Sciatic nerve (tissue), 2 donors: ENCODE measurements at places on chromosomes 16 and 17. TPM values are rescaled to one million over a fixed set of nuclear protein-coding genes. Genes with fewer than 3 reads are reported as not detected.
A peak's percentile ranks its signal among the peaks of the same experiment; 100 is the strongest.

The TTYH2 gene
- total RNA-seq = 46.7 TPM

The ANKS3 gene
- 34.4 TPM for total RNA-seq

The AATK gene
- total RNA-seq = 440 TPM

The MYO19 gene
- total RNA-seq = 46.5 TPM

- peak; percentile 81 for DNase-seq
Observed at GRCh38 chr17:10069301-10069700, 129.1 kb downstream of the GAS7 start.

GRCh38 chr17:5770441-5771270 is 186.3 kb upstream of the NLRP1 start:
- DNase-seq = no peak

- DNase-seq = no peak
Observed at GRCh38 chr16:23699100-23699499, 13.9 kb downstream of the ERN2 start.

GRCh38 chr16:85306071-85306792 is 194.0 kb upstream of the CIBAR2 start:
- peak; percentile 94 for DNase-seq

GRCh38 chr17:67270416-67270815 is 25.4 kb upstream of the HELZ start:
- no peak for DNase-seq

DNA sequence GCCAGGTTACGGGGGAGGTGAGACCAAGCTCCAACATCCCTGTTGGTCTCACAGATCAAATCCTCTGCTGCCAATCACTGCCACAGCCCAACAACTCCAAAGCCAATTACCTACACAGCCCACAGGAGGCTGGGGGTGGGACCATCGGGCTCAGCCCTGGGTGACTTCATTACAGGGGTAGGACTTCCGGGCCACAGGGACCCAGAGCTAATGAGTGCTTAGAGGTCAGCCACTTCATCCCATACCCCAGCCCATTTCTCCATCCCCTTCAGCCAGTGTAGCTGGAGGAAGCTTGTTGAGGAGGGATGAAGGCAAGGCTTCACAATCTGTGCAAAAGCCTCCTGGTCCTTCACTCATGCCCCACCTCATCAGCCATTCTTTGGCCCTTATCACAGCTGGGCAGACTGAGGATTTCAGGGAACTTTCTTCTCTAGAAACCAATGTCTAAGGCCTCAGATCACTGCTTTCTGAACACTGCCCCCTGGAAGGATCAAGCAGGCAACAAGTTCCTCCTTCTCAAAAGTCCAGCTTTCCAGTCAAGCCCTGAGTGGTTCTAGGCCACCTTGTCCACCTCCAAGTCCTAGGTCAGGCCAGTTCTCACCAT is 5.8 kb downstream of the FOXN1 start:
- DNase-seq = no peak

DNA sequence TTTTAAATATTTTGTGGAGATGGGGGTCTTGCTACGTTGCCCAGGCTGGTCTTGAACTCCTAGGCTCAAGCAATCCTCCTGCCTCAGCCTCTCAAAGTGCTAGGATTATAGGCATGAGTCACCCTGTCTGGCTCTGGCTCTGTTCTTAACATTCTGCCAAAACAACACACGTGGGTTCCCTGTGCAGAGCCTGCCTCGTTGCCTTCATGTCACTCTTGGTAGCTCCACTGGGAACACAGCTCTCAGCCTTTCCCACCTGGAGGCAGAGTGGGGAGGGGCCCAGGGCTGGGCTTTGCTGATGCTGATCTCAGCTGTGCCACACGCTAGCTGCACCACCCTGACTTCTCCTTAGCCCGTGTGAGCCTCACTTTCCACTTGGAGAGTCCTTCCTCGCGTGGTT is 19.3 kb downstream of the CRISPLD2 start:
- DNase-seq = no peak

DNA sequence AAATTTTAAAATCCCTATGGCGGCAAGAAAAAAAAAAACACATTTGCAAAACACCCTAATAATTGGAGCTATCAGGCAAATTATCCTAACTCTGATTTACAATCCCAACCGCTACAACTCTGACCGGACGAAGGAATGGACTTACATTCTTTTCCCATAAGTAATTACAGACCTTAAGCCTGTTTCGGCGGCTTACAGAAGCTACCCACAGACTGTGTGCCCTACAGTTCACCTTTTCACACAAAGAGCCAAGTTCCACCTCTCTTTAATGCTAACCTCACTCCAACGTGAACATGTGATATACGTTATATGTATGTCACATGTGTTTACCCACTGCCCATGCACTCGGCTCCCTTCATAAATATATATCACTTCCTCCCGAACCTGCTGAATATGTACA is 8.7 kb upstream of the MEAK7 start:
- no peak for DNase-seq

DNA sequence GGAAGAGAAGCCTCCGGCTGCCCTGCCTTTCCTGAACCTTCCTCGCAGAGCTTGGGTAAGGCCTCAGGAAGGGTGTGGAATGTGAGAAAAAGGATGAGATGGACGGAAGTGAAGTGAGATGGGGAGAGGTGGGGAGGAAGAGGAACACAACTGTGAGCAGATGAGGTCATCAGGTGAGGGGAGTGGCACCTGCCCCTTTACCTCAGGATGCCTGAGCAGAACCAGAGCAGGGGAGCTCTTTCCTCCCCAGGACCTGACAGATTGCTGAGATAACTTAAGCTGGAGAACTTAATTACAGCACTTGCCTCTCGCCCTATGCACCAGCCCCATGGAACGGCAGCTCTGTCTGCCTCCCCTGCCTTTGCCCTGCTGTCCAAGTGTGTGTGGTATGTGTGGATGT is 29.8 kb downstream of the TMEM132E start:
- DNase-seq = no peak

- DNase-seq = no peak
Observed at GRCh38 chr17:77859035-77859810, 99.3 kb upstream of the TNRC6C start.

GRCh38 chr17:2054512-2055291 is at the start of gene HIC1:
Gene HIC1 (plus strand): TSS chr17:2055103. CDS start chr17:2056691, 1,588 bp downstream.
- DNase-seq = peak; percentile 90

- no peak for DNase-seq
Observed at GRCh38 chr16:62079236-62079635, 43.0 kb upstream of the CDH8 start.

DNA sequence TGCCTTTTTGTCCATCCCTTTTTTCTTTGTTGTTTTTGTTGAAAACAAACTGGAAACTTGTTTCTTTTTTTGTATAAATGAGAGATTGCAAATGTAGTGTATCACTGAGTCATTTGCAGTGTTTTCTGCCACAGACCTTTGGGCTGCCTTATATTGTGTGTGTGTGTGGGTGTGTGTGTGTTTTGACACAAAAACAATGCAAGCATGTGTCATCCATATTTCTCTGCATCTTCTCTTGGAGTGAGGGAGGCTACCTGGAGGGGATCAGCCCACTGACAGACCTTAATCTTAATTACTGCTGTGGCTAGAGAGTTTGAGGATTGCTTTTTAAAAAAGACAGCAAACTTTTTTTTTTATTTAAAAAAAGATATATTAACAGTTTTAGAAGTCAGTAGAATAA is 4.9 kb downstream of the SOX9 start:
- no peak for DNase-seq
